Activated T-helper 17 cell treated with anti-CD3 and anti-CD28 coated beads, Interleukin-2, amount 50 U/mL, for 72 hours (primary cell): ENCODE measurements at places on chromosomes 1 and 21.

DNA sequence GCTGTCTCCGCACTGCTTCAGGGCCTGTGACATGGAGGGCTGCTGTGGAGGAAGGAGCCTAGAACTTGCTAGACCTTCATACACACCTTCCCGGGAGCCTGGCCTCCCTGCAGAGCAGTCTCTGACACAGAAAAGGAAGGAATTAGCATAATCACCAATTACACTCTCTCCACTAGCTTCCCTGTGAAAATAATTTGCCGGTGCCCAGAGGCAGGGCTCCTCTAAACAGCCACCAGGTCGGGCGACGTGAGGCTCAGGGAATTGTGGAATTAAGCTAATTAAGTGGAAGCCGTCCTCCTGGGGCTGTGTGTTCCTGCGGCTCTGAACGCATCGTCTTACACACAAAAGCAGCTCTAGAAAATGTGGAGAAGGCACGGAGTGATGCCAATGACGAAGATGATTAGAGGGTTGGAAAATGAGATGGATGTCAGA, 82.6 kb downstream of the NENF start:
- no peak for ATAC-seq

GRCh38 chr21:28239340-28239739, 753.3 kb downstream of the LTN1 start:
- ATAC-seq = no peak

- ATAC-seq = no peak
Observed at GRCh38 chr1:201742955-201743805, 85.8 kb upstream of the IPO9 start.

- no peak for ATAC-seq
Observed at GRCh38 chr1:30083800-30084464, 639.5 kb downstream of the MATN1 start.

DNA sequence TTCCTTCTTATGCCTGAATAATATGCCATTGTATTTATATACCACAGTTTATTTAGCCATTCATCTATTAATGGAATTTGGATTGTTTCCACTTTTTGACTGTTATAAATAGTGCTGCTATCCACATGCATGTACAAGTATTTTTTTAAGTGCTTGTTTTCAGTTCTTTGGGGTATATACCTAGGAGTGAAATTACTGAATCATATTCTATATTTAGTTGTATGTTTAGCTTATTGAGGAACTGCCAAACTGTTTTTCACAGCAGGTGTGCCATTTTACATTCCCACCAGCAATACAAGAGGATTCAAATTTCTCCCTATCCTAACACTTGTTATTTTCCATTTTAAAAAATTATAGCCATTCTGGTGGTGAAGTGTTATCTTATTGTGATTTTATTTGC, 7.6 kb upstream of the HJV start:
- no peak for ATAC-seq

DNA sequence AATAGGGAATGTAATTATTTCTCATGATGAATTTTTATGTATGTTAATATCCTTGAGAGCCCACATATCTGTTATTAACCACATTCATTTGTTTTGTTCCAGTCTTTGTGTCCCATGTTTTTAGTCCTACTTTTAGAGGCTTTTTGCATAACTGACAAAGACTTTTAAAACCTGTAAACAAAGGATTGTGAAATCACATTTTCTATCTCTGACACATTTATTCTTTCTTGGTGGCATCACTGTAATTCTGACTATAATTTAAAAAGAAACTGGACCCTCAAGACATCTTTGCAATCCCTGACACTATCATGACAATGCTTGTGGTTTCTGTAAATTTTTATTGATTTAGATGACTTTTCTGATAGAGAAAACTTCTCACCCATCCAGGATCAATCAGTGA, 313.1 kb downstream of the SIPA1L2 start:
- no peak for ATAC-seq

DNA sequence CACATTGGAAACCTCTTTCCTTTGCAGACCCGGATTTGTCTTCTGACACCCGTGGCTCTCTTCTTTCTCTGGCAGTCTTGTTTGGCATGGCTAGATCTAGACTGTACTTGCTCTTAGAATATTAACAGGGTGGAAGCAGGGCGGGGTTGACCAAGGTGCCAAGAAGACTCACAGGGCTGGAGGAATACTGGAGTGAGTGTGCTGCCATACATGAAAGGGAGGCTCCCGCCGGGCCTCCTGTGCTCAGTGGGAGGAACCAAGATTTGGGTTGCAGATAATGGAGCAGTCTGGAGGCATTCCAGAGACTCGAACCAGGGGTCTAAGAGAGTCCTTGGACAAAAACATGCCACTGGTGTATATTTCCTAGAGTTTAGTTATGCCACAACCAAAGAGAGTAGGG, 27.6 kb upstream of the SNX27 start:
- no peak for ATAC-seq

DNA sequence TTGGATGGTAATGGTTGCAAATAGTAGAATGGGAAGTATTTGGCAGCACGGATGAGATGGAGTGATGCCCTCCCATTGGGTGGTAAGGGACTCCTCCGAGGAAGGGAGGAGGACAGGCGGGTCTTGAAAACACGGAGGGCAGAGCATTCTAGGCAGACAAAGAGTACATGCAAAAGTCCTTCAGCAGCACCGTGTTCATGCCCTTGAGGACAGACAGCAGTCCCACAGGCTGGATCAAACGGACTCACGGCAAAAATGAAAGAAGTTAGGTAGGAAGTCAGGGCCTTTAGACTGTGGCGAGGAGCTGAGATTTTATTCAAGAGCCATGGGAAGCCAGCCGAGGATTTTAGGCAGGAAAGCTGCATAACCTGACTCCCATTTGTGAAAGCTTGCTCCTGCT, 253.9 kb downstream of the RHOU start:
- ATAC-seq = no peak

- ATAC-seq = no peak
Observed at GRCh38 chr1:24292103-24292502, 27.1 kb upstream of the GRHL3 start.

GRCh38 chr1:59765011-59765730, 49.6 kb upstream of the HOOK1 start:
- no peak for ATAC-seq

DNA sequence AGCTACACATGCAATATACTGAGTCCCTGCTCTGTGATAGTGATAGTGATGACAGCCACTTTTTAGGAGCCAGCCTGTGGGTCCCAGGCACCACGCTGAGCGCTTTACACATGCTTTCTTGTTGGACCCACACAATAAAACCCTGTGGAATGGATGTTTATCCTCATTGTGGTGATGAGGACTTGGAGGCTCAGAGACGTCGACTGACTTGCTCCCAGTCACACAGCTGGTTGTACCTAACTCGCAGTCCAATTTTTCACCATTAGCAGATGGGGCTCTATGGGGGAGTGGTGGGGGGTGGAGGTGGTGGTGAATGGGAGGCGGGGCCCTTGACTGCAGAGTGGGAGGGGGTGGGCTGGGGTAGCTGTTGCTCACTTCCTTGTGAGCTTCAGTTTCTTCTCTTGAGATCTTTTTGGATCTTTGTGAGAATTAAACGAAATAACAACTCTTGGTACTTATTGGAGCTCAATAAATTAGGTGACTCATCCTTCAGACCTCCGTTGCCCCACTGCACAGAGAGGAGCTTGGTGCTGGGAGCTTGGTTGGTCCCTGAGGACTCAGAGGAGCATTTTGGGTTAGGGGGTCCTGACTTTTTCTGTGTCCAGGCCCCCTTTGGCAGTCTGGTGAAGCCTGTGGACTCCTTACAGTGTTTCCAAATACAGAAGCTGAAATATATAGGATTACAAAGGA, 61.8 kb upstream of the CD1D start:
- no peak for ATAC-seq

- ATAC-seq = no peak
Observed at GRCh38 chr1:97508653-97509218, 412.1 kb downstream of the DPYD start.

DNA sequence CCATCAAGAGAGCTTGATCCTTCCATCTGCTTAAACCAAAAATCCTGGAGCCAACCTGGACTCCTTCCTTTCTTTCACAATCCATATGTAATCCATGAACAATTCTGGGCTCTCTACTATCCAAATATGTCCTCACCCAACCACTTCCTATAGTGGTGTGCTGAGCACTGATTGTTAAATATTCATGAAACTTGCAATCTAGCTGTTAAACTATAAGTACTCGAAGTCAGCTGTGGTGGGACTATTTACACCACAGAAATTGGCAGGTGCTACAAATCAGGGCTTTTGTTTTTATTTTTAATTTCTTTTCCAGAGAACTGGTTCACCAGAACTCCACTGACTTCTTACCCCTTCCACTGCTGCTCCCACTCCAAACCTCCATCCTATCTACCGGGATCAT, 57.2 kb upstream of the KCND3 start:
- ATAC-seq = no peak

GRCh38 chr1:163094589-163094988, 25.4 kb downstream of the RGS4 start:
- ATAC-seq = no peak

DNA sequence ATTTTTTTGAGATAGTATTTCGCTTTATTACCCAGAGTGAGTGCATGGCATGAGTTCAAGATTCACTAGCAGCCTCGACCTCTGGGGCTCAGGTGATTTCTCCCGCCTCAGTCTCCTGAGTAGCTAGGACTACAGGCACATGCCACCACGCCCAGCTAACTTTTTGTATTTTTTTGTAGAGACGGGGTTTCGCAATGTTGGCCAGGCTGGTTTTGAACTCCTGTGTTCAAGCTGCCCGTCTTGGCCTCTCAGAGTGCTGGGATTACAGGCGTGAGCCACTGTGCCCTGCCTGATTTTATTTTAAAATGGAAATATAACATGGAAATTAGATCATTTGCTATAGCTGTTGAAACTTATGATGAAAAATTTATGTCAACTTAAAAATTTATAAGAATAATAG, 30.1 kb downstream of the RTCA start:
- no peak for ATAC-seq

DNA sequence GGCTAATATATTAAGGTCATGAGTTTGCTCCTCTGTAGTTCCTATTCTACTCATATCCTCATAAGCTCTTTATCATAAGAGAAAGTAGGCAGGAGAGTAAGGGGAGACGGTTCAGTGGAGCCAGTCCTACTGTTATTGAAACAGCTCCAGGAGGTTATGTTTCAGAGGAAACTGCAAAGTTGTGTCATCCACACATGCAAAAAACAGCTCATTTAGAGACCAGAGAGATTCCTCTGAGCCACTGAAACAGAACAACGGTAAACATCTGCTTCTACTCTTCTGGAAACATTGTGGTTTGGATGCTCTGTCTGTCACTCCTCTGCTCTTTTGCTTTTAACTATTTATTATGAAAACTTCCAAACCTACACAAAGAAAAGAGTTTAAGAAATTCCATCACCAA, 66.3 kb upstream of the PPP2R5A start:
- ATAC-seq = peak; percentile 96

DNA sequence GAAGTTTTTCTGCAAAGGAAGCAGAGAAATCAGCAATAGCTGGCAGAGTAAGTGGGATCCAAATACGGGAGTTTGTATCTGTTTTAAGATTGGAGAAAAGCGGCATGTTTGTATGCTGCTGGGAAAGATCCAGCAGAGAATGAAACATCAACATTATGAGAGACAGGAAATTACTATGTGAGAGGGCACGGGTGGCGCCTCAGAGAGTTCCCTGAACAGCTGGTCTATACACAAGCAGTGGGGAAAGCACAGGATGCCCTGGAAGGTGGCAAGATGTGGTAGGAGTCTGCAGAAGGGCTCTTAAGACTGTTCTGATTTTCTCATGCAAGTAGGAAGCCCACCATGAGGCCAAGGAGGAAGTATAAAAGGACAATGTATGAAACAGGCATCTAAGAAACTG, 130.4 kb downstream of the RERE start:
- no peak for ATAC-seq

DNA sequence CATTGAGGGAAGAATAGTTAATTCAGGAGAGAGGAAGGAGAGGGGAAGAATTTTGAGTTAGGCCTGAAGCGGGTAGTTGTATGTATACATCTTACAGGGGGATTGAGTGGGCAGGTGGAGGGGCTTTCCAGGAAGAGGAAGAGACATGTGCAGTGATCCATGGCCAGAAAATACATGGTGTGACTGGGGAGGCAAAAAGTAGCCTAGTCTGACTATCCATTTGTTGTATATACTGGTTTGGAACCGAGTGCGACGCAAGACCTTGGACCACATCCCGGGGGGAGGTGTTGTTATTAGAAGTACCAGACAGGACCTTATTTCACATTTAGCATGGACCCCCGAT, 158.3 kb downstream of the SDCCAG8 start:
- ATAC-seq = no peak

DNA sequence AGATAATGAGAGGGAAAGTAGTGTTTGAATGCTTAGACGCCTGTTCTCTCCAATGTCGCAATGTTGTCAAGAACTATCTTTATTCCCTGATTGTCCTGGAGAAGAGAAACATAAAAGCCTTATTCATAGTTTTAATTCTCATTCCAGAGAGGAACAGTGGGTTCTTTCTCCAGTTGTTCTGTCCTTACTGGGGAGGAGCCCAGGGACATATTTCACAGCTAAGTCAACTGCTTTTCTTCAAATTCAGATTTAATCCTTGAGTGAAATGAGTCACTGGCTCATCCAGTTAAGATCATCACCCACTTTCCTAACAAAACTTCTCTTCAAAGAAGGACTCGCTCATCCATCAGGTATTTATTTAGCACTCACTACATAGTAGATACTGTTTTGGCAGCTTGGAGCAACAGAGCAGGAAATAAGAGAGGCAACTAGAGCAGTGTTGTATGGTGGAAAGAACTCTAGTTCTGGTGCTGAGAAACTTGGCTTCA, 365.7 kb upstream of the USP24 start:
- ATAC-seq = no peak

DNA sequence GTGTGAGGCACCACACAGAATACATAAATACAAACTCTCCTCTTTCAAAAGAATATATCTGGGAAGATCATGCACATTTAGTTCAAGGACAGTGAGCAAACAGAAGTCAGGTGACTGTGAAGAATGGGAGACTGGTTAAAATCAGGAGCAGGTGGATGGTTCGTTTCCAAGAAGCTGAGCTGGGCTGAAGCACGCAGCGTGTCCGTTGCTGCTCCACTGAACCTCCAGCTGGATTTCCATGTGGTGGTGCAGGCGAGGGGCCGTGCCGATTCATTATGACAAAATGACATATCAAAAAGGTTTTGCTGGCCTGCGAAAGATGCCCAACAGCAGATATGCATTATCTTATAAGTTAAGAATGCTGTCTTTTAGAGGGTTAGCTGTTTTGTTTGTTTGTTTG, 66.0 kb downstream of the OLIG1 start:
- no peak for ATAC-seq

DNA sequence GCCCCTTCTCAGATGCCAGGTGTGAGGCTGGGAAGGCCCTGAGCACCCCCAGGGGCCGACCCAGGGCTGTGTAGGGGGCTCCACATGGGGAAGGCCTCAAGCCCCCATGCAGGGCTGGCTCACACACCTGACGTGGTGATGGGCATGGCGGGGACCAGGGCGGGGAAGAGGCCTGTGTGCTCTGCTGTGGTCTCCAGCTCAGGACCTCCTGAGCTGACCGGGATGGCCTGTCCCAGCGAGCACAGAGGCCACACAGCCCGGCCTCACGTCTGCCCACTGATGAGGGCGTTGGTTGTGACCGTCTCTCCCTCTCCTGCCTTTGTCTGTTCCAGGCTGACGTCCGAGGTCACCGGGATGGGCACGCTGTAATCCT, 40.2 kb upstream of the COL6A1 start:
- no peak for ATAC-seq

GRCh38 chr1:9651565-9652378, at the start of gene PIK3CD:
Gene PIK3CD (plus strand): TSS chr1:9651731. CDS start chr1:9710456, 58,725 bp downstream.
- peak; percentile 23 for ATAC-seq

- ATAC-seq = no peak
Observed at GRCh38 chr21:31349208-31349607, 5.1 kb upstream of the TIAM1 start.
